ENCODE measurements at places on chromosomes 11 and 22.

DNA sequence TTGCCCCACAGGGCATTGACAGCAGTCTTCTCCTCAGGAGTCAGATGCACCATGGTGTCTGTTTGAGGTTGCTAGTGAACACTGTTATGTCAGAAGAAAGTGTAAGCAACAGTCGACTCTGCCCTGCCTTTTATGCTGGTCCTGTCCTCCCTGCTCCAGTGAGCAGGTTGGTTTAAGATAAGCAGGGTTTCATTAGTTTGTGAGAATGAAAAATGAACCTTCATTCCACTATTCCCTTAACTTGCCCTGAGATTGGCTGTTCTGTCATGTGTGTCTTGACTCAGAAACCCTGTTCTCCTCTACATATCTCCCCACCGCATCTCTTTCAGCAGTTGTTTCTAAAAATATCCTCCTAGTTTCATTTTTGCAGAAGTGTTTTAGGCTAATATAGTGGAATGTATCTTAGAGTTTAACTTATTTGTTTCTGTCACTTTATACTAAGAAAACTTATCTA is at the start of gene HBD:
HBD (minus strand) TSS at position 103 of the 454 bp plus-strand sequence; CDS start at position 53, 50 bp downstream.
- no peak within 1 kb of the TSS for H3K4me3 ChIP-seq
- no peaks in the 10 kb centered on the region for H3K4me1 ChIP-seq
- H3K27me3 ChIP-seq, result no peaks in the 10 kb centered on the region
- DNase-seq, result no peak
- H3K36me3 ChIP-seq, result no peaks in the 10 kb centered on the region
- no peak within 1 kb of the TSS for H3K27ac ChIP-seq

GRCh38 chr11:6660712-6661111 is 5.1 kb upstream of the DCHS1 start:
- no peaks in the 10 kb centered on the region for H3K36me3 ChIP-seq
- no peaks in the 10 kb centered on the region for H3K27me3 ChIP-seq
- H3K4me3 ChIP-seq, result no peak overlapping the region
- no peak for DNase-seq
- no peak overlapping the region for H3K27ac ChIP-seq

- no peaks in the 10 kb centered on the region for H3K27me3 ChIP-seq
- H3K4me1 ChIP-seq, result no peaks in the 10 kb centered on the region
- H3K4me3 ChIP-seq, result peak overlapping the region; percentile 33
- DNase-seq, result no peak
- no peaks in the 10 kb centered on the region for H3K36me3 ChIP-seq
Observed at GRCh38 chr22:19765477-19766239, 5.1 kb downstream of the TBX1 start.

DNA sequence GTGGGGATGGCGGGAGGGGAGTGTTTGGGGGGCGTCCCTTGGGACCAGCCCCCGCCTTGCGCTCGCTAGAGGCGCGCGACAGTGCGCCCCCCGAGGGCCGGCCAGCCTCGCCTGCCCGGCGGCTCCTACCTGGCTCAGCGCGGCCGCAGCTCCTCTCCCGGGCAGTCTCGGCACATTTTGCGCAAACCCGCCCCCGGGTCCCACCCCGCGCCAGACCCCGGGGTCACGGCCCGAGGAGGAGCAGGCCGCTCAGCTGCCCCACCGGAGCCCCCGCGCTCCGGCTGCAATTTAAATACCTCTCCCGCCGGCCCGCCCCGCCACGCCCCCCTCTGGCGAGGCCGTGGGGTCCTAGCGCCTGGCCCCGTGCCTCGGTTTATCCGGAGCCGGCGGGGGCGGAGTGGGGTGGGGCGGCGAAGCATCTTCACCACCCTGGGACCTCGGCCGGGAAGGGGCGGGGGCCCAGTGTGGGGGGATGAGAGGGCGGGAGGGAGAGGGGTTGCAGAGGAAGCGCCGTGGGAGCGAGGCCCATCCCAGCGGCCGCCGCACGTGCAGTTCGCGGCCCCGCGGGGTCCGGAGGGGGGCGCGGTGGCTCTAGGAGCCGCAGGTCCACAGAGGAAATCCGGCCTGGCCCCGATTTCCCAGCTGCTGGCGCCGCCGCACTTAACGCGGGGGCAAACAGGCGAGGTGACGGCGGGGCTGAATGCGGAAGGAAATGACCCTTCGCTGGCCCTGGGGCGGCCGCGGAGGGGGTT is at the start of gene LRRC32:
LRRC32 (minus strand) TSS at position 263 of the 752 bp plus-strand sequence. CDS start 4,793 bp downstream, outside the sequence.
- H3K27me3 ChIP-seq, result no peaks in the 10 kb centered on the region
- H3K36me3 ChIP-seq, result no peaks in the 10 kb centered on the region
- peak within 1 kb of the TSS; percentile 48 for H3K27ac ChIP-seq
- no peak for DNase-seq

GRCh38 chr11:88188251-88188931 is 13.1 kb upstream of the RAB38 start:
- no peak overlapping the region for H3K27ac ChIP-seq
- H3K4me1 ChIP-seq, result no peaks in the 10 kb centered on the region
- H3K4me3 ChIP-seq, result no peak overlapping the region
- H3K36me3 ChIP-seq, result no peaks in the 10 kb centered on the region

DNA sequence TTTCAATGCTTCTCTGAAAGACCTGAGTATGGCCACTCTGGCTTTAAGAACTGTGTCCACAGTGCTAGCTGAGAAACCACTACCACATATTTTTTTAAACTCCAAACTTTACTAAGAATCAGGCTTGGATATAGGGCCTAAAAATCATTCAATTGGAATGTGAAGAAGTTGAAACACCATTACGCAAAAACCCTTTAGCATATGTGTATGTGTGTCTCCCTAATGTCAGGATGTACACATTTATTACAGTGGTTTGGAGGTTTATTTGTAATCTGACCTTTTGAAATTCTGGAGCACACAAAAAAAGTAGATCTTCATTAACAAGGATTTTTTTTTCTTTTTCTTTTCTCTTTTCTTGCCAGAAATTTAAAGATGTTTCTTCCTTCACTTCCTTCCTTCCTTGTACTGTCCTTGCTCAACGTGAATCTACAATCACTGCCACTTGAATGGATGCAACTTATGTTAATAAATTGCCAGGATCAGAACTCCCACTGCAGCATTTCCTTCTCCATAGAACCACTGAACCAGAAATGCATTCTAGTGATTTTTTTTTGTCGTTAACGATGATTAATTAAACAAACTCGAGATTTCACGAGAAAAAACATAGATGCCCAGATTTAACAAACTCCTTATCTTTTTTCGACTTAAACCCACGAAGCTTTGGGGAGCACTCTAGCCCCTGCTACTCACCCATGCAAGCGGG is 3.1 kb upstream of the ADM start:
- H3K4me1 ChIP-seq, result peaks cover 38% of the 10 kb centered on the region
- H3K4me3 ChIP-seq, result peak overlapping the region; percentile 90
- DNase-seq, result no peak
- no peak overlapping the region for H3K27ac ChIP-seq

DNA sequence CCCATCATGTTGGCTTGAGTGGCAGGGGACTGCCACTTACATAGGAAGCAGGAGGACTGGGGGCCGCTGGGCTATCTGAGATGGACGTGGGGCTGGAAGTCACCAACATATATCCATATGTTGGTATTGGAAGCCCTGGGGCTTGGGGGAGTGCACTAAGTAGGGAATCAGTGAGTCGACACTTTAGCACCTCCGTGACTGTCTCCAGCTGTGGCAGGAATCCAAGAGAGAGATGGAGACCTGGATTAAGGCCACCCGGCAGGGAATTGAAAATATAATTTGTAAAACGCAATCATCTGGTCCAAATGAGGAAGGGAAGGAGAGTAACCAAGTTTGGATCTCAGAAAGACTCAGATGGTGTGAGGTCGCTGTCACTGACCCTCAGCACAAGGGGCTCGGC is 68.4 kb downstream of the ELFN2 start:
- no peaks in the 10 kb centered on the region for H3K4me1 ChIP-seq
- no peaks in the 10 kb centered on the region for H3K27me3 ChIP-seq
- no peaks in the 10 kb centered on the region for H3K36me3 ChIP-seq
- H3K27ac ChIP-seq, result no peak overlapping the region

DNA sequence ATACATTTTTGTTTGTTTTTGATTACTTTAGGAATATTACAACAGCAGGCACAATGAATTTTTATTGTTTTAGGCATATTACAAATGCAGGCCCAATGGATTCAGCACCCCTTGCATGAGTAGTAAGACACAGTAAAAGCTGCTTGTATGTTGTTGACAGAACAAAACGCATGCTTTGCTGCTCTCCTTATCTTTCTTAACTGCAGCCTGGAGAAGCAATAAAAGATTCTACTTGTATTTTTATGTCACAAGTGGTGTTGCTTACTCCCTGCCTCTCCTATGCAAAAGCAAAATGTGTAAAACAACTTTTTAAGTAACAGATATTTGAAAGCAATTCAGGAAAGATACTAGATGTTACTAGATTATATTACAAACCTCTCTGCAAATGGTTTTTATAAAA is 73.9 kb downstream of the TRPC6 start:
- H3K4me3 ChIP-seq, result no peak overlapping the region
- H3K27ac ChIP-seq, result no peak overlapping the region
- no peaks in the 10 kb centered on the region for H3K36me3 ChIP-seq
- no peaks in the 10 kb centered on the region for H3K27me3 ChIP-seq

GRCh38 chr22:36838119-36839030 is 21.5 kb upstream of the PVALB start:
- no peak overlapping the region for H3K27ac ChIP-seq
- no peak for DNase-seq
- H3K36me3 ChIP-seq, result no peaks in the 10 kb centered on the region
- no peaks in the 10 kb centered on the region for H3K27me3 ChIP-seq

DNA sequence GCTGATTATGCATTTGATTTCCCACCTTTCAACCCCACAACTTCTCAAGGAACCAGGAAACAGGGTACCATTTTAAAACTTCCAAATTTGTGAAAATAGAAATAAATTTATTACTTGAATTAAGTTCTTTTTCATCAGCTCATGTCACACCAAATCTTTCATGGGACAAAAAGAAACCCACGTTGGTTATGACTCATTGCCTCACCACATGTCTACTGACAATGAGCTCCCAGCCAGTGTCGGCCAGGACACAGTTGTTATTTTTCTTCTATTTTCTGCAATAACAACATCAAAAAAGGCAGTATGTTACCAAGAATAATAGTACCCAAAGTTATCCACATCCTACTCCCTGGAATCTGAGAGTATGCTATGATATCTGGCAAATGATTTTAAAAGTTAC is 17.3 kb downstream of the MS4A6A start:
- no peaks in the 10 kb centered on the region for H3K36me3 ChIP-seq
- no peak overlapping the region for H3K27ac ChIP-seq
- no peak overlapping the region for H3K4me3 ChIP-seq
- DNase-seq, result no peak
- no peaks in the 10 kb centered on the region for H3K27me3 ChIP-seq

DNA sequence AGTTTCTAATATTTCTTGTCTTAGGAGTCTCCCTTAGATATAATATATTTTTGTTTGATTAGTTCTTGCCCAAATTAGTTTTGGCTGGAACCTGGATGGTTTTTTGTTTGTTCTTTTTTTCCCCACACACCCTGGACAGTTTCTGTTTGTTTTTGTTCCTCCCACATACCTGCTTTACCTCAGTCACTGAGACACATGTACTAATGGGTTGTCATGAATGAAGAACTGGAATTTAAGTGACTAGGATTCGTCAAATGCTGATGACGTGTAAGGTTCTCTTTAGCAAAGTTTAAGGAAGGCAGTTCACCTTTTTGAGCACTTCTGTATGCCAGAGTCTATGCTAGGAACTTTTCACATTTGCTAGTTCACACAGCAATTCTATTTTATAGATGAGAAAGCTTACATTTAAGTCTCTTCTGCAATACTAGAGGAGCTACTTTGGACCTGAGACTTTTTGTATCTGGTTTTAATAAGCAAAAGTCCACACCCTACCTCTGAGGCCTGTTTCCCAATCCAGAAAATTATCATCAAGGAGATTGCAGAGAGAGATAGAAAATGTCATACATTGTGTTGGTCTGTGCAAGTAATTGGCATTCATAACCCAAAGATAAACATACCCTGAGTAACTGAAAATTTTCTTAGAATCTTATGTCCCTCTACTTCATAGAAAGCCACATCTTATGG is 86.7 kb upstream of the RAB1B start:
- no peak overlapping the region for H3K4me3 ChIP-seq
- DNase-seq, result no peak
- H3K27me3 ChIP-seq, result no peaks in the 10 kb centered on the region
- H3K27ac ChIP-seq, result no peak overlapping the region
- no peaks in the 10 kb centered on the region for H3K4me1 ChIP-seq

- no peaks in the 10 kb centered on the region for H3K36me3 ChIP-seq
- no peak overlapping the region for H3K27ac ChIP-seq
- H3K4me1 ChIP-seq, result no peaks in the 10 kb centered on the region
- no peak for DNase-seq
Observed at GRCh38 chr11:57467508-57468157, 7.3 kb downstream of the RTN4RL2 start.

- H3K27me3 ChIP-seq, result no peaks in the 10 kb centered on the region
- H3K4me1 ChIP-seq, result no peaks in the 10 kb centered on the region
- H3K27ac ChIP-seq, result no peak overlapping the region
- DNase-seq, result no peak
- H3K36me3 ChIP-seq, result no peaks in the 10 kb centered on the region
- no peak overlapping the region for H3K4me3 ChIP-seq
Observed at GRCh38 chr11:9025101-9025850, 21.5 kb upstream of the NRIP3 start.

DNA sequence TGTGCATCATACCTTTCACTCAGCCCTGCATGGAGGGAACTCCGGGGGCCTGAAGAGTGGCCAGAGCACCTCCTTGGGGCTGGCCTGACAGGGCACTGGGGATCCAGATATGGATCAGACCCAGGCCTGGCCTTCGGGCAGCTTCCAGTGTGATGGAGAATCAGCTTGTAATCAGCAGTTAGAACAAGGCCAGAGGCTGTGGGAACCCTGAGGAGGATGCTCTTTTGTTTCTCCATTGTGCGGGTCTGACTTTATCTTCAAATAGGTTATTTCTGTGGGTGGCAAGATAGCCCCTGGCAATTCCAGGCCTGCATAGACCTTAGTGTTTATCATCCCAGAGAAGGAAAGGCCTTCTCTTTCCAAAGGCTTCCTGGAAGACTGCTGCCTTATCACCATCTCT is 12.3 kb downstream of the DGAT2 start:
- no peak for DNase-seq
- no peaks in the 10 kb centered on the region for H3K36me3 ChIP-seq
- H3K4me3 ChIP-seq, result no peak overlapping the region
- no peaks in the 10 kb centered on the region for H3K27me3 ChIP-seq
- H3K27ac ChIP-seq, result no peak overlapping the region
- no peaks in the 10 kb centered on the region for H3K4me1 ChIP-seq

- no peaks in the 10 kb centered on the region for H3K4me1 ChIP-seq
- no peak overlapping the region for H3K4me3 ChIP-seq
- no peak for DNase-seq
- no peak overlapping the region for H3K27ac ChIP-seq
- H3K27me3 ChIP-seq, result no peaks in the 10 kb centered on the region
- no peaks in the 10 kb centered on the region for H3K36me3 ChIP-seq
Observed at GRCh38 chr11:80103142-80103859, 662.5 kb upstream of the TENM4 start.
